ENCODE measurements at places on chromosomes 11 and 22.
A peak's percentile ranks its signal among the peaks of the same experiment; 100 is the strongest.

DNA sequence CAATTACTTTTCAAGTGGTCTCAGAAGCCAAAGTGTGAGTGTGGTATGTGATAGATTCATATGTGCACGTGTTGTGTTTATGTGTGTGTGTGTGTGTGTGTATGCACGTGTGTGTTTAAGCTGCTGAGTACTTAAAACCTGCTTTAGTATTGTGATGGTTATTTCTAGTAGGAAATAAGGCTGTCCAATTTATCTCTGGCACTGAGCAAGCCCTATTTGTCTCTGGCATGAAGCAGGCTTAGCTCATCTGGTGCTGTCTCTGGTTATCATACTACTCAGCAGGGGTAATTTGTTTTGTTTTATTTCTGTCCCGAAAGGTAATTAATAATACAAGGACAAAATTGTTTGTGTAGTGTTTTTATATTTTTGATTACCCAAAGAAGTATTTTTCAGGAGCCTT lies 333.7 kb downstream of the FAT3 start:
- no peak for DNase-seq

DNA sequence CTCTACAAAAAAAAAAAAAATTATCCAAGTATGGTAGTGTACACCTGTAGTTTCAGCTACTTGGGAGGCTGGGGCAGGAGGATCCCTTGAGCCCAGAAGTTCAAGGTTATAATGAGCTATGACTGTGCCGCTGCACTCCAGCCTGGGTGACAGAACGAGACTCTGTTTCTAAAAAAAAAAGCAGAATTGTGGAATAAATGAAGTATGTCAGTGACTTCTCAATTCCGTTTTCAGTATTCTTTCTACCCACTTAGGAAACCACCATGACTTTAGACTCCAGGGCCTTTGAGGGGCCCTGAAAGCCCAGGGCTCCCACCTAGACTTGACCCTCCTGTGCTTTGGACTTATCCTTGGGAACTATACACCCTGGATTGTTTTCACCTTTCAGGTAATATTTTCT lies 6.5 kb upstream of the NUP160 start:
- no peak for DNase-seq

- no peak for DNase-seq
Measured at GRCh38 chr11:27409742-27410141, 46.7 kb upstream of the CCDC34 start.

DNA sequence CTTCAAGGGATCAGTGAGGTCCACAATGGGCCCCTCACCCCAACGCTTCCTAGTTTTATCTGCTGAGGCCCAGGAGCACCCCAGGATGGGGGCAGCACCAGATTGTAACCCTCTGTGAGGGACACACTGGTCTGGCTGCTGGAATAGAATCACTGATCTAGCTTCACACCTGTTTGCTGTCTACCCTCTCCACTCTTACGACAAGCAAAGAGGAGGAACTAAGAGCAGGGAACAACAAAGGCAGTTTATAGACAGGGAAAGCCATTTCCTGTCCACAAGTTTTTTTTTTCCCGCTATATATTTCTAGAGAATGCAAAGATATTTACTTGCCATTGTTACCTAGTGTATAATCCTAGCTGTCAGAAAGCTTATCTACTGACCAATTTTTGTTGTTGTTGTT lies 61.0 kb upstream of the CRTAM start:
- DNase-seq: no peak

DNA sequence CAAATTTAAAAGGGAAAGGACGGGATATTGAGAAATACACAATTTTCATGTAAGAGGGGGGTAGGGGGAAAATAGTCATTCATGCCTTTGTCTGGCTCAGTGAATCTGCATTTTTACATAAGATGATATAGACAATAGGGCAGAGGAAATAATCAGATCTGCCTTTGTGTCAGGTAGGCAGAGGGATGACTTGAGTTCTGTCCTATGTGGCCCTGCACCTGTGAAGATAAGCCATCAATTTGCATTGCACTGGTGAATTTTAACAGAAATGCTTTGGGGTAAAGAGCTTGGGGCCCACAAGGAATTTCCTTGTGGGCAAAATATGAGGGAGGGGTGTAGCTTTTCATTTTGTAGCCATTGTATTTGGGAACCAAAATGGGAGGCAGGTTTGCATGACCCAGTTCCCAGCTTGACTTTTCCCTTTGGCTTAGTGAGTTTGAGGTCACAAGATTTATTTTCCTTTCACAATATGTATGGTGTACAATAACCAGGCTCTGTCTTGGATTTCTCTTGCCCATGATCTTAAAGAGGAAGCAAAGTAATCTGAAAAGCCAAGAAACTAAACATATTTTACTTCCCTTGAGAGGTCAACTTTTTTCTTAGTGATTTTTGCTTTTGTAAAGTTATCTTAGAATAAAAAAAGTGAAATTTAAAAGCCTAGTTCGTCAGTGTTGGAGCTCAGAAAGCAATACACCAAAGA lies 77.7 kb upstream of the SORL1 start:
- DNase-seq: no peak

DNA sequence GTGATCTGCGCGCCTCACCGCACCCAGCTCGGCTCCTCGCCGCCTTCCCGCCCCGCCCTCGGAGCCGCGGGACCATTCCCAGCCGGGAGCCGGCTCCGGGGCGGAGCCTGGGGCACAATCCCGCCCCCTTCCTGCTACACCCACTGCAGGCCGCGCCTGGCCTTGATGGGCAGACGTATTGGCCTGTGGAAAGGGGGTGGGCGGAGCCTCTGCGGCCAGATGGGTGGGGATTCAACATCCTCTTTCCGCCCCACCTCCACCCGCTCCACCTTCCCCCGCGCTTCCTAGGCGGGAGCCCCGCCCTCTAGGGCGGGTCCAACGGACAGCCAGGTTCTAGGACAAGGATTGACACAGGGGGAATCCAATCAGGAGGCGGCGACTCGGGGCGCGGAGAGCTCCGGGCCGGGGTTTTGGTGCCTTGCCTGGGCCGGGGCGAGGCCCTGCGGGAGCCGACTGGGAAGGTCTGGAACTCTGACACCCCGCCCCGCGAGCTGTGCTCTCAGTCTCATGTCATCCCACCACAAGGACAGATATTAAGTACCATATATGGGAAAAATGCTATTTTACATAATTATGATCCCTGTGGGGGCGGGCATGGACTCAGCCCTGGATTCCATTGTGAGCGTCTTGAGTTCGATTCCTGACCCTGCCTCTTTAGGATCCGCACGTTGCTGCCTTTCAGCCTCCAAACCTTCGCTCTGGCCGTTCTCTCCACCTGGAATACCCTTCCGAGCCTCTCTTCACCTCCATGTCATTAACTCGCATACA lies at the start of gene MYH9:
TSS of gene MYH9 (minus strand) at position 9 of the 768 bp plus-strand sequence. CDS start 38,731 bp downstream, outside the sequence.
- DNase-seq: peak; percentile 97

- no peak for DNase-seq
Measured at GRCh38 chr11:65868076-65868667, 4.4 kb downstream of the EFEMP2 start.

DNA sequence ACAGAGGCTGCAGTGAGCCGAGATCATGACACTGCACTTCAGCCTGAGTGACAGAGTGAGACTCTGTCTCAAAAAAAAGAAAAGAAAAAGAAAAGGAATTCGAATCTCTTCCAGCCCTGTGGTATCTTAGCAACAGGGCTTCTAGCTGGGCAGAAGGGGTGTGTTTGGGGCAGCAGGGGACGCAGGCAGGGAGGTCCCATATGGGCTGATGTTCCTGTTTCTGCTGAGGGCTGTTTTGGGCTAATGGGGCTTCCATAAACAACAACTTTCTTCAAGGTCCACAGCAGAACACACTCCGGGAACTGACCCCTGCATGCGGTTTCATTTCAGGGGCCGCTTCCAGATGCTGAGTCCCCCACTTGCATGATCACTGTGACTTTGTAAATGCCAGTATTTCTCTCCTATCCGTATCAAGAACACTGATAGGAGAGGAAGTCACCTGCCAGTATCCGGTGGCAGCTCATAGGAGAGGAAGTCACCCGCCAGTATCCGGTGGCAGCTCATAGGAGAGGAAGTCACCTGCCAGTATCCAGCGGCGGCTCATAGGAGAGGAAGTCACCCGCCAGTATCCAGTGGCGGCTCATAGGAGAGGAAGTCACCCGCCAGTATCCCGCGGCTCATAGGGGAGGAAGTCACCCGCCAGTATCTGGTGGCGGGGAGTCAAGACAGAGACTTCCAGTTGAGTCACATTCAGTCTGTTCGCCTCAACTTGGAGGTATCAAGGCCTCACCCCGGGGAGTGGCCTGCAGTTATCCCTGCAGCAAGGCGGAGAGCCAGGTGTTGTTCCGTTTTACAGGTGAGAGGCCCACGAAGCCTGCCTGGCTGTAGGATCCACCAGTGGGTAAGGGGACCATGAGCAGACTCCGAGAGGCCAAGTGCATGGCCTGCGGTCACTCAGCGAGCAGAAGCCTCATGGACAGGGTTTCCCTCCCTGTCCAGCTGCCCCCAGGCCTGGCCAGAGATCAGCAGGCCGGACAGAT lies 8.3 kb upstream of the FGF19 start:
- no peak for DNase-seq

- DNase-seq: no peak
Measured at GRCh38 chr11:73163638-73164174, 21.6 kb upstream of the FCHSD2 start.

GRCh38 chr11:27470826-27471588 lies 1.6 kb downstream of the LGR4 start:
- DNase-seq: no peak

DNA sequence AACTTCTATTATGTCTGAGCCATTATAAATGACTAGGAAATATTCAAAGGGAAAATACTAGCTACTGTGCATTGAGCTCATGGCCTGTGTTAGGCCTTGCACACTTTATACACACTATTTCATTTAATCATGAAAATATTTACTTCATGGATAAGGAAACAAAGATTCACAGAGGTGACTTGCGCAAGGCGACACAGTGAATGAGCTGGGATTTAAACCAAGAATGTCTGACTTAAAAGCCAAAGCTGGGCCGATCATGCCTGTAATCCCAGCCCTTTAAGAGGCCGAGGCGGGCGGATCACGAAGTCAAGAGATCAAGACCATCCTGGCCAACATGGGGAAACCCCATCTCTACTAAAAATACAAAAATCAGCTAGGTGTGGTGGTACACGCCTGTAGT lies 231.5 kb downstream of the MIAT start:
- DNase-seq: no peak

DNA sequence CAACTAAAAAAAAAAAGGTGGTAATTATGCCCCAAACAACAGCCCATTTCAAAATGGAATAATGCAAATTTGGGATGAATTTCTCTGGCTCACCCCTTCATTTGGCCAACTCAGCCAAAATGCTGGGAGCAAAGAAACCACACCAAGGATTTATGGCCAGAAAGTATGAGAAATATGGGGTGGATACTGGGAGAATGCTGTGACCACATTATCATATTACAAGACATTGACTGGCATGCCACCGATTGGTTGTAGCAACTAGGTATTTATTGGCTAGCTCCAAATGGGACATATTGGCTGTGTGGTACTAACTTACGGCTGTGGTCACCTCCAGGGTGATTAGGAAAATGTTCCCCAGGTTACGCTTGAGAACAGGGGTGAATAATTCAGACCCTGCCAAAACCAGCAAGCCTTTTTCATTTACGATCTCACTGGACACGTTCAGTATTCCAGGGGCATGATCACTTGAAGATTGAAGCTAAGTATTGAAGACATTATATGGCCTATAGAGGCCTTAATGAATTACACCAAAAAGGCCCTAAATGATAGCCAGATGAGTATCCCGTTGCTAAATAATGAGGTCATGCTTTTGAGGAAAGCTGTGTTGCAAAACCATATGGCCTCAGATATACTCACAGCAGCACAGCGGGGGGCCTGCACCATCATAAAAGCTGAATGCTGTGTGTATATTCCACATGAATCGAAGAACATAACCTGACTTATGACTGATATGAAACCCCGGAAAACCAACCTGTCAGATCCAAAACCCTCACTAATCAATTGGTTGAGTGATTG lies 3.8 kb upstream of the FDX1 start:
- DNase-seq: no peak

DNA sequence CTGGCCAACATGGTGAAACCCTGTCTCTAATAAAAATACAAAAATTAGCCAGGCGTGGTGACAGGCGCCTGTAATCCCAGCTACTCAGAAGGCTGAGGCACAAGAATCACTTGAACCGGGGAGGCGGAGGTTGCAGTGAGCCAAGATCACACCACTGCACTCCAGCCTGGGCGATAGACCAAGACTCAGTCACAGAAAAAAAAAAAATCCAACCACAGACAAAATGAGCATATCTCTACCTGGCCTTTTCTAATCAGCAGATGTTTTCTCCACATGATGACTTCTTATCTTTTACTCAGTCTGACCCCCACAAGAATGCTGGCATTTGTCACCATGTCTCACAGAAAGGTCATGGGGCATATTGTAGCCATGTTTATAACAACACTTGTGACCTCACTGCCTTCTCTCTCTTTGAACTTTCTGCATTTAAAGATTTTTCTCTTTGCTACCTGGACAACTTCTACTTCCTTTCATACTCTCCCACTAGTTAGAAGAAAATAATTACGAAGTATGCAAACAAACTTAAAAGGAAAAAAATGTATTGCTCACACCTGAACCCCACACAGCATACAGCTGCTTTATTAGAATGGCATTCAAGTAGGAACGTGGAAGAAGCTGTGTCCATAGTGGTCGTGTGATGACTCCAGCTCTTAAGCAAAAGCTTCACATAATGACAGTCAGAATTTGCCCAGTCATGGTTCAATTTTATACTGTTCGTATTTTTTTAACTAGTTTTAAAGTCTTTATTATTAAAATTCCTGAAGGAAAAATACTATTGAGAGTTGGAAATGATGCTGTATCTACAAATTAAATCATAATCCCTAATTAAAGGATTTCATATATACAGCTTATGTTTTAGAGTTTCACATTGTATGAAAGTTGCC lies 65.4 kb downstream of the ZC3H12C start:
- no peak for DNase-seq

- no peak for DNase-seq
Measured at GRCh38 chr11:131073167-131073566, 156.9 kb upstream of the SNX19 start.

DNA sequence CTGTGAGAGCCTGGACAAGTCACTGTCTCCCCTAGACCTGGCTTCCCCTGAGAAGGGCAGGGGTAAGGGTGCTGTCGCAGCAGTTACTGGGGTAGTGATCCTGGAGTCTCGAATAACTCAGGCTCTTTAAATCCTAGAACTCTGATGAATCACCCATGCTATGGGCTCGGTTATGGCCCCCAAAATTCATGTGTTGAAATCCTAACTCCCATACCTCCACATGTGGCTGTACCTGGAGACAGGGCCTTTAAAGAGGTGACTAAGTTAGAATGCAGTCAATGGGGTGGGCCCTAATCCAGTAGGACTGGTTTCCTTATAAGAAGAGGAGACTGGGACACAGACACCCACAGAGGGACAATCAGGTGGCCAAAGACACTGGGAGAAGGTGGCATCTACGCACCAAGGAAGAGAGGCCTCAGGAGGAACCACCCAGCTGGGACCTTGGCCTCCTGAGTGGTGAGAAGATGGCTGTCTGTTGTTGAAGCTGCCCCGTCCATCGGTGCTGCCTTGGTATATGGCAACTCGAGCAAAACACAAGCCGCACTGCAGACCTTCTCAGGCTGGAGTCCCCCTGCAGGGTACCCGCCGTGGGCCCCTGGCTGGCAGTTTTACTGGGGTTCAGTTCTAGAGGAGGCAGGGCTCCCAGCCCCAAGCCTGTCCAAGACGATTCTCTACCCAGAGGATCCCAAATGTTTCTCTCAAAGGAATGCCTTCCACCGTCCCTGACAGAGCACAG lies 48.8 kb upstream of the SHISAL1 start:
- DNase-seq: no peak

GRCh38 chr22:17917490-17917983 lies 106.8 kb downstream of the MICAL3 start:
- DNase-seq: no peak
